ENCODE measurements at places on chromosomes 3 and 15. TPM values are rescaled to one million over a fixed set of nuclear protein-coding genes. Genes with fewer than 3 reads are reported as not detected.

Gene CD96
- total RNA-seq = not detected

Gene FETUB
- total RNA-seq = not detected

Gene TEX9
- total RNA-seq = 21.3 TPM

DNA sequence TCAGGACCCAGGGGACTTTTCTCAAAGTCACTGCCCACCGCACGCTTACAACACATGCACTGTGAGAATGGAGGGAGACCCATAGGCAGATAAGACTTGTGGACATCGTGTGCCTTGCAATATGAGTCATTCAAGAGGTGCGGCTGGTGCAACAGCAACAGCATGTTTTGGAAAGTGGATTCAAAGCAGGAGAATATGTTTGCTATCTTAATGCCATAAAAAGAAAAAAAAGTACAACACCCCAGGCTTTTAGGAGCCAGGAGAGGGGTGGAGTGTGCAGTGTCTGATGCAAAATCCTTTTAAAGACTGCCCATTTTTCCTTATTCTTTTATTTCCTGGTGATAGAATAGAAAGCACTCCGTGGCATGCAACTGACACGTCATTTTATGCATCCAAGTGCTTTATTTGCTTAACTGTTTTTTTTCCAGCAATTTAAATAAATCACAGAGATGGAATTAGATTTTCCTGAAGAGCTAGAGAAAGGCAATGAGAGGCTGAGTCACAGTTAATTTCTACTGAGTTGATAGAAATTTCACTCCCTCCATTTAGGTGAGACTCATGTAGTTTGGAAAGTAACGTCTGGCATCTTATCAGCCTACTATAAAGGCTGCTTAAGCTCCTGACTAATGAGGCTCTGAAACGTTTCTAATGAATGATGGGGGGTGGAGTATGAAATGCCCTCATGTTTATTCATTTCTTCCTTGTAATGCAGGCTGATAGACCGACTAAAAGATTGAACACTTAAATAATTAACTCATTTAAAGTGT lies 96.4 kb downstream of the NSUN3 start:
- DNase-seq = no peak

DNA sequence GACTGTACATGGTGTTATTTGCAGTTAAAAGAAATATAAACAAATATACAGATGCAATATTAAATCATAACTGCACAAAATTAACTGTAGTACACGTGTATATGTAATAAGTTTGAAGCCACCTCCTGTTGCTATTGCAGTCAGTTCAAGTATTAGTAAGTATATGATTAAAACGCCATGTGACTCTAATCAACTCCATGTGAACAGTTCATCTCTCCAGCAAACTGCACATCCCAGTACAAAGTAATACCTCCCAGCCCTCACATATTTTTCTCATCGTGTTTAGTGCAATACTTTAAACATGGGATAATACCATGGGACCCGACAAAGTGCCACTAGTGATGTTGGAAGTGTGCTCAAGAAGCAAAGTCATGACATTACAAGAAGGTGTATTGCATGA lies 34.6 kb downstream of the PDCD10 start:
- no peak for DNase-seq

DNA sequence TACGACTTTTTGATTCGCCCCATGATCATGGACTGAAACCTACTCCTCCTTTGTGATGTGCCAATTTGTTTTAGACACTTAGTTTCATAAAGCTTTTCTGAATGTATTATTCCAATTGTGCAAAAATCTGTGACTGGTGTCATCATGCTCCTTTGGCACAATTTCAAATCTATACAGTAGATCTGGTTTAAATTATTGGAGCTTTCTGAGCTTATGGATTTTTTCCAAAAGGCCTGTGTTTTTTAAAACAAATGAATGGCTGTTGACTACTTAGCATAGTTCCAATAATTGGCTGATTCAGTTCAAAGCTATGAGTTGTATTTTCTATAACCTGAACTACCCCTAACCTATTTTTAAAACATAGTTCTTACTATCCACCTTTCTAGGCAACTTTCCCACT lies 282.7 kb downstream of the CNTN3 start:
- DNase-seq = no peak

DNA sequence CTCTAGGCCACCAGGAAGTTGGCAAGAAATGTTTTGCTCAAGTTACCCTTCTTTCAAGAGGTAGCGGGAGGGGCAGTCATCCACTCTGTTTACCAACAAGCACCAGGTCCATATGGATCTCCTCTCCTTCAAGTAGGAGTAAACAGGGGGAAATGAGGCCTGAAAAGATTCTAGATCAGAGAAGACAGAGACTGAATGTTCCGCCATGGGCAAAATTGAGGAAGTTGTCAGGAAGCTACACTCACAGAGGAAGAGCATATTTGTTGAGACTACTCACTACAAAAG lies 81.6 kb downstream of the KLF15 start:
- no peak for DNase-seq

GRCh38 chr15:40929660-40930429 lies 705 bp downstream of the DLL4 start:
- peak; percentile 66 for DNase-seq

Gene XCR1
- not detected for total RNA-seq

Gene LRRC34
- 10.1 TPM for total RNA-seq

GRCh38 chr15:56428821-56429458 lies 36.0 kb downstream of the MNS1 start:
- no peak for DNase-seq

Gene CSTA
- not detected for total RNA-seq

DNA sequence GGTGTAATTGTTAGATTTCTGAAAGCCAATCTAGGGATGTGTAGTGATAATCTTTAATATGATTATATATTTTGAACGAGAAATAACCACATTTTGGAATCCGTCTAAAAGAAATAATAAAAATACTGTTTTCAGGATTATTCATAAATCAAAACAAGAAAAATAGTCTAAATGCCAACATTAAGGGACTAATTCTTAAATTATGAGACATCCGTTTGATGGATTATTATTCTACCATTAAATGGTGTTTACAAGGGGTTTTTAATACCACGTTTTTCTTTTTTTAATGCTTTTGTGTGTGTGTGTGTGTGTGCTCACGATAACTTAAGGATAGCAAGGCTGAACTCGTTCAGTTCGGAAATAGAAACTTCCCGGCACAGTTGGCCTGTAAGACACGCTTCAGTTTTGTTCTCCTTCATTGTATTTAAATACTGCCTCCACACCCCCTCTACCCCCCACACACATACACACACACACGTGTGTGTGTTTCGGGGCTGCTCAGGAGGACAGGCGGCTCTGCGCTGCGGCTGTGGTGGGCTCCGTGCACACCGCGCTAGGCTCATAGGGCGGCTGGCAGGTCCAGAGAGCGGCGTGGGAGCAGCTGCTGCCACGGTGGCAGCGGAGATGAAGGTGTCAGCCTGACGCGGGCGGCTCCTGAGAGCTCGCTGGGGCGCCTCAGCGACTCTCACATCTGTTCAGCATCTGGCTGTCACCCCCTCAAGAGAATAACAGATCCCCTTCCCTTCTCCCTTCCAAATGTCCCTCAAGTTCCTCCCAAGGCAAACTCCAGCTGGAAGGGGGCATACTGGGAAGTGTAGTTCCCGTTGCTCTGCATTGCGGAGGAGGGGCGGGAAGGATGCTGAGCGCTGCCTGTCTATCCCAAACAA lies 23.0 kb upstream of the ANP32A start:
- DNase-seq = peak; percentile 16

- DNase-seq = no peak
Measured at GRCh38 chr15:76974456-76975036, 20.4 kb upstream of the PSTPIP1 start.

DNA sequence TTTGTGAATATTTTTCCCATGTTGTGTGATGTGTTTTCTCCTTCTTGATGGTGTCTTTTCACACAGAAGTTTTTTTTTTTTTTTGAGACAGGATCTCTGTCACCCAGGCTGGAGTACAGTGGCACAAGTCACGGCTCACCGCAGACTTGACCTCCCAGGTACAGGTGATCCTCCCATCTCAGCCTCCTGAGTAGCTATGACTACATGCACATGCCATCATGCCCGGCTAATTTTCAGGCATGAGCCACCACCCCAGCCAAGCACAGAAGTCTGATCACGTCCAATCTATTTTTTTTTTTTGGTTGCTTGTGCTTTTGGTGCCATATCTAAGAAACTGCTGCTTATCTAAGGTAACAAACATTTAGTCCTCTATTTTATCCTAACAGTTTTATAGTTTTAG lies 24.6 kb downstream of the TOMM70 start:
- DNase-seq = no peak

- no peak for DNase-seq
Measured at GRCh38 chr3:152159328-152159727, 109.4 kb upstream of the MBNL1 start.

DNA sequence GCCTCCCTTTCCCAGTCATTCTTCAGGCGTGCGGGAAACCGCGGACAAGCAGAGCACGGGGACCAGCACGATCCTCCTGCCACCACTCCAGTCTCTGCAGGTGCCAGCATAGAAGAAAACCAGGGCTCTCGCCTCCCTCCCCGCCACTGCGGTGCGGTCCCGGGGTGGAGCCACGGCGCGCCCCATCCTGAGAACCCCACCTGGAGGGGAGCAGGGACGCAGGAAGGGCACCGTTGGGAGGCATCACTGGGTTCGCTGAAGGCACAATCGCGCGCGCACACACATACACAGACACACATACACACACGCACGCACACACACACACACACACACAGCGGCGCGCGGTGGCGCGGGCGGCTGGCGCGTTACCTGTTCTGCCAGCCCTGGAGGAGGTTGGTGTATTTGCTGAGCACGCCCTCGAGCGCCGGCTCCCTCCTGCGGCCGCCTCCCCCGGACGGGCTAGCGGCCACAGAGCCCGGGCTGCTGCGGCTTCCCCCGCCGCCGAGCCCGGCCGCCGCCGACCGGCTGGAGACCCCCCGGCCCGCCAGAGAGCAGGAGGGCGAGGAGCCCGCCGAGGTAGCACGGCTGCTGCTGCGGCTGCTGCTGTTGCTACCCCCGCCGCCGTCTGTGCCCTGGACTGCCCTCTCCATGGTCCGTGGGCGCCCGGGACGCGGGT lies 394 bp downstream of the OSBPL10 start:
- DNase-seq = peak; percentile 41

- peak; percentile 14 for DNase-seq
Measured at GRCh38 chr3:106913111-106913698, 464.0 kb upstream of the CCDC54 start.
